ENCODE measurements at places on chromosomes 1 and 21.

DNA sequence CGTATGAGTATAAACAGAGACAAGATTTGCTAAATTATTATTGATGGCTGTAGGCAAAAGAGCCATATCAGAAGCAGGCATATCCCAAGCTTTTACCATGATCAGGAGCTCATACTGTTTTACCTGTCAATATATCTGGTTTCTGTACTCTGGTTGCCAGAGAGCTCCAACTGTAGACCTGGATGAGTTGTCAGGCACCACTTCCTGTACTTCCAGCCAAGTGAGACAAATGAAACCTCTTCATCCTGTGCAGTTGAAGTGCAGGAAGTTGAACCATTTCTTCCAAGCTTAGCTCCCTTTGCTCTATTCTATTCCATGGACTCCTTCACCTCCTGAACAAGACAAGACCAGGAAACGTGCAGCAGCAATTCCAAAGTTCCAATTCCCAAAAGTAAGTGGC is 115.6 kb downstream of the ZNF281 start:
- no peak for DNase-seq

DNA sequence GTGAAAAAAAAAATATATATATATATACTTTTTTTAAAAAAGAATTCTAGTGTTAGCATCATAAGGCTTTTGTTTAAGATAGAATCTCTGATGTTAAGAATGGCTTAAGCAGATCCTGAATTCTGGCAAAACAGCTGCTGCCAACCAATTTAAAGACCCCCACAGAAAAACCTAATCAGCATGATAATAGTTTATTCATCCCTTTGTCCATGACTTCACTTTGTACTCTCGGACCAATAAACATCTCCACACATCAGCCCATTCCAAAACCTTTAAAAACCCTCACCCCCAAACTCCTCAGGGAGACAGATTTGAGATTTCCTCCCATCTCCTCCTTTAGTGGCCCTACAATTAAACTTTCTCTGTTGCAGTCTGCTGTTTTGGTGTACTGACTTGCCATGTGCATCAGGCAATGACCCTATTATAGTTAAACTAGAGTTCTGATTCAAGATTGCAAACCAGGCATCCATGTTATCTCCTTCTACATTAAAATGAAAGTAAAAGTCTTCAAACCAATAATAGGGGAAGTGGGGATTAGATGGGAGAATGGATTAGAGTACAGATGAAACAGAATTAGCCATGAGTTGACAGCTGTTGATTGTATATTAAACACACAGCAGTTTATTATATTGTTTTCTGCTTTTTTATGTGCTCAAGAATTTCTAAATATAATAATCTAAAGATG is 9.8 kb upstream of the PHTF1 start:
- DNase-seq = no peak

GRCh38 chr1:150650193-150650592 is 20.8 kb upstream of the ENSA start:
- no peak for DNase-seq

- DNase-seq = no peak
These were observed 21.0 kb downstream of the RSPH1 start for GRCh38 chr21:42475036-42475435.

- no peak for DNase-seq
These were observed 30.6 kb upstream of the LCE5A start for GRCh38 chr1:152479792-152480595.

DNA sequence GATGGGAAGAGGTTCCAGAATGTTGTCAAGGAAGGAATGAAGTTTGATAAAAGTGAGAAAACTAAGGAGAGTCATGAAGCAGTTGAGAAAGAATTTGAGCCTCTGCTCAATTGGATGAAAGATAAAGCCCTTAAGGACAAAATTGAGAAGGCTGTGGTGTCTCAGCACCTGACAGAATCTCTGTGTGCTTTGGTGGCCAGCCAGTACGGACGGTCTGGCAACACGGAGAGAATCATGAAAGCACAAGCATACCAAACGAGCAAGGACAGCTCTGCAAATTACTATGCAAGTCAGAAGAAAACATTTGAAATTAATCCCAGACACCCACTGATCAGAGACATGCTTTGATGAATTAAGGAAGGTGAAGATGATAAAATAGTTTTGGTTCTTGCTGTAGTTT is 142.8 kb downstream of the CDC7 start:
- no peak for DNase-seq

DNA sequence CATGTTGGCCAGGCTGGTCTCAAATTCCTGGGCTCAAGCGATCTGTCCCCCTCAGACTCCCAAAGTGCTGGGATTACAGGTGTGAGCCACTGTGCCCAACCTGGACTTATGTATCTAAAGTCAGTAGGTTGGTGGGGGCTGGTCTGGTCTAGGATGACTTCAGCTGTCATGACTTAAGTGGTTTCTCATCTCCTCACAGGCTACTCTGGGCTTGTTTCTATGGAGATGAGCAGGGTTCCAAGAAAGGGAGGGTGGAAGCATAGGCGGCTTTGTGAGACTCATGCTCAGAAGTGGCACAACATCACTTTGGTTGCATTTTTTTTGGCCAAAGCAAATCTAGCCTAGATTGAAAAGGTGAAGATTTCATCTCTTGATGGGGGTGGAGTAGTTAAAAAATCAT is 115.9 kb upstream of the IVNS1ABP start:
- no peak for DNase-seq

- DNase-seq = no peak
These were observed 2.0 kb upstream of the TRNP1 start for GRCh38 chr1:26991310-26992116.

DNA sequence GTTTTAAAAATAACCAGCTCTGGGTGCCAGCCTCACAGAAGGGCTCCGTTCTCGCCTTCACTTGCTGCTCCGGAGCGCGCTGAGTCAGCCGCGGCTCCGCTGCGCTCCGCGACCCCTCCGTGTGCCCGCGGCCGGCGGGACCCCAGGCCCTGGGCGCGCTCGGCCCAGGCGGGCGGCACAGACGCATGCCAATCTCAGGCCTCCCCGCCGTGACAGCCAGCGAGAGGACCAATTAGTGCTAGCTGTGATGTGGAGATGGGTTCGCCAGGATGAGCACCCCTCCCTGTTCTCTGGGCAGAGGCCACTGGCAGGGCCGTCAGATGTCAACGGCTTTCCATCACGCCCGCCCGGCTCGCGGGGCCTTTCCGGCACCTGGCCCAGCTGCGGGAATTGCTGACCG is 293.8 kb downstream of the SPATA17 start:
- DNase-seq = no peak
